ENCODE measurements at places on chromosomes 6 and 20. TPM values are rescaled to one million over a fixed set of nuclear protein-coding genes. Genes with fewer than 3 reads are reported as not detected.

DNA sequence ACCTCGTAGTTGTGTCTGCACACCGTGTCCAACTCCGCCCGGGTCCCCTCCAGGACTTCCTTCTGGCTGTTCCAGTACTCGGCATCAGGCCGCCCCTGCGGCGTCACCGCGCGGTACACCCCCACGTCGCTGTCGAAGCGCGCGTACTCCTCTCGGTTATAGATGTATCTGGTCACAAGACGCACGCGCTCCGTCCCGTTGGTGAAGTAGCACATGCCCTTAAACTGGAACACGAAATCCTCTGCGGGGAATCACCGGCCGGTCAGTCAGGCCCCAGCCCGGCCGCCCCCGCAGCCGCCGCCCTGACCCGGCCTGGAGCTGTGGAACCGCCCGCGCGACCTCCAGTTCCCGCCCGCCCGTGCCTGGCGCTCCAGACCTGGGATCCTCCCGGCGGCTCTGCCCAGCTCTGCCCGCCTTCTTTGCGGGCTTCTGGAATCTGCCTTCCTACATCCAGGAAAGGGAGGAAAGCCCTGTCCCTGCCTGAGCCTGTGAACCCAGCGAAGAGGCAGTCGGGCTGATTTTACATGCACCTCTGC is 1.6 kb downstream of the HLA-DQB1 start:
- peaks cover 10% of the 10 kb centered on the region for H3K27me3 ChIP-seq
- H3K4me1 ChIP-seq: no peaks in the 10 kb centered on the region
- no peaks in the 10 kb centered on the region for H3K36me3 ChIP-seq
- H3K4me3 ChIP-seq: no peak overlapping the region
- no peak for DNase-seq

GRCh38 chr6:34025112-34025807 is 120.6 kb downstream of the GRM4 start:
- no peak overlapping the region for H3K27ac ChIP-seq
- H3K36me3 ChIP-seq: no peaks in the 10 kb centered on the region
- peaks cover 94% of the 10 kb centered on the region for H3K27me3 ChIP-seq
- no peak for DNase-seq
- no peak overlapping the region for H3K4me3 ChIP-seq

DNA sequence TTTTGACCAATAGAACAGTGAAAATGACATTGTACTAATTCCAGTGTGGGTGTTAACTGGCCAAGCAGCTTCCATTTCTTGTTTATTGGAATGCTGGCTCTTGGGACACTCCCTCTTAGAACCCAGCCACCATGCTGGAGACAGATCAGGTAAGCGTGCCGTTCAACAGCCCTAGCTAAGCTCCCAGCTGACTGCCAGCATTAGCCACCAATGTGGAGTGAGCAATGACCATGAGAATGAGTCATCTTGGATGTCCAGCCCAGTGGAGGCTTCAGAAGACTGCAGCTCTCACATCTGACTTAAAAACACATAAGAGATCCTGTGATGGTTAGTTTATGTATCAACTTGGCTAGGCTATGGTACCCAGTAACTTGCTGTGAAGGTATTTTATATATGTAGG is 3.0 kb upstream of the LINC00237 start:
- no peak for DNase-seq
- H3K4me1 ChIP-seq: no peaks in the 10 kb centered on the region
- H3K36me3 ChIP-seq: no peaks in the 10 kb centered on the region
- H3K27me3 ChIP-seq: peaks cover 71% of the 10 kb centered on the region
- no peak overlapping the region for H3K4me3 ChIP-seq
- no peak overlapping the region for H3K27ac ChIP-seq

ARMH2 gene
- total RNA-seq: not detected

- no peak overlapping the region for H3K4me3 ChIP-seq
- no peak for DNase-seq
- H3K27me3 ChIP-seq: no peaks in the 10 kb centered on the region
- H3K4me1 ChIP-seq: peaks cover 9% of the 10 kb centered on the region
Measured at GRCh38 chr6:109695468-109695867, 4.4 kb downstream of the FIG4 start.

DNA sequence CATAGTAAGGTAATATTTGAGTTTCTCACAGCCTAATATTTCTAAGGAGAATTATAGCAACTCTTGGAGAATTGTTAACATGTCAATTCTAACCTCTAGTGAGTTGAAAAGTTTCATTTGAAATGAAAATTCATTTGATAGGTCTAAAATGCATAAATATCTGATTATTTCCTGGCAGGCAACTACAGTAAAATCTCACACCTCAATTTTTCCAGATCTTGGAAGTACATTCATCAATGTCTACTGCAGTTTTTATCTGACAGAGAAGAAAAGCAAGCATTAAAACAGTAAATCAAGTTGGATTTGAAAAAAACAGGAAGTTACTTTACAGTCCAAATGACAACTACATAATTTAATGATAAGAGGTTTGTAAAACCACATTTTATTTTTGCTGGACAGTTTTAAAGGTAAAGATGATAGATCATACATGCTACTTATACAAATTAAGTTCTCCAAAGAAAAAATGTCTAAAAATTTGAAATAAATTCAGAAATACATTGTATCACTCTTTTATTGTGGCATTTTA is 631.3 kb downstream of the EYS start:
- H3K27ac ChIP-seq: no peak overlapping the region
- H3K36me3 ChIP-seq: no peaks in the 10 kb centered on the region
- no peaks in the 10 kb centered on the region for H3K4me1 ChIP-seq
- no peak for DNase-seq
- no peaks in the 10 kb centered on the region for H3K27me3 ChIP-seq

GRCh38 chr6:107103082-107103481 is 12.2 kb downstream of the BEND3 start:
- H3K27me3 ChIP-seq: no peaks in the 10 kb centered on the region
- H3K27ac ChIP-seq: no peak overlapping the region
- no peaks in the 10 kb centered on the region for H3K4me1 ChIP-seq

DNA sequence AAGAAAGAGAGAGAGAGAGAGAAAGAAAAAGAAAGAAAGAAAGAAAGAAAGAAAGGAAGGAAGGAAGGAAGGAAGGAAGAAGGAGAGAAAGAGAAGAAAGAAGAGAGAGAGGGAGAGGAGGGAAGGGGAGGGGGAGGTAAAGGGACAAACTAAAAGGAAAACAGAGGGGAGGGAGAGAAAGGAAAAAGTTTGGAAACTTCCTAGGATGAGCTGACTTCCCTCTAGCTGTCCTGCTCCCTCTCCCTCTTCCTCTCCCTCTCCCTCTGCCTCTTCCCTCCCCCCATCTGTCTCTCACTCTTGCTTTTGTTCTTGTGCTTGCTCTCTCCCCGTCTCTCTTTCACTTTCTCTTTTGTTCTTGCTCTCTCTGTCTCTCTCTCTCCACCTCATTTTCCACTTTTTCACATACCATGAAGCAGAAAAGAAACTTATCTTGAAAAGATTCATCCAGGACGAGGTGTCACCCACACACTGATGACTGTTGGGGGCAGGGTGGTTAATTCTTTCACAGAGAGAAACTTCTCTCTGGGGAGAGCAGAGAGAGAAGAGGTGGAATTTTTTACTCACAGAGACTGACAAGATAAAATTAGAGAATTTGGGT is 56.4 kb upstream of the DUSP22 start:
- H3K27me3 ChIP-seq: peaks cover 11% of the 10 kb centered on the region
- no peak for DNase-seq
- H3K4me3 ChIP-seq: no peak overlapping the region

DNA sequence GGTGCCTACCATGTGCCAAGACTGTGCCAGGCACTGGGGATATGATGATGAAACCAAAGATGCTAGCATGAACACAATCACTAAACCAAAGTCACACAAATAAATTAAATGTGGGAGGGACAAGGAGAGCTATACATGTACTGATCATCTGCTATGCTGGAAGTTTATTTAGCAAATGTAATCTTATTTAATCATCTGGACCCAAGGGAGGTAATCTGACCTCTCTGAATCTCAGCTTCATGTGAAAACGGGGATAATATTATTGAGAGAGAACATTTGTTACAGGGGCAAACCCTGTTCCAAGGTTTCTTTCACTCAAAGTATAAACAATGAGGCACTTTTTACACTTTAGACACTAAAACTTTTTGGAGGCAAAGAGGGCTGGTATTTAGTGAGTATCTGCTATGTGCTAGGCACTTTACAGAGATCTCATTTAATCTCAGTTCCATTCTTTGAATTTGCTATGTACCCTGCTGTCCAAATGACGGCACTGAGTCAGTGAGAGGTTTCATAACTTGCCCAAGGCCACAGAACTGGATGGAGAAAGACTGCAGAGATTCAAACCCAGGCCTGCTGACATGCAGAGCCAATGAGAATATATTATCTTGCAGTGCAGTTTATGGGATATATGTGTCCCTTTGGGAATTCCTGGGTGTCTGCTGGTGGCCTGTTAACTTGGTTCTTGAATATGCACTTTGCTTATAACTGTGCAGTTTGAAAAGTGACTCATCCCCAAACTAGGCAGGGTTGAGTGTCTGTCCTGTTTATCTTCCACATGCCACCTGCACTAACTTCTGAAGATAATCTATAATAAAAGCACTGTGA is 3.3 kb upstream of the ASXL1 start:
- peak; percentile 74 for DNase-seq
- no peak overlapping the region for H3K4me3 ChIP-seq
- H3K36me3 ChIP-seq: no peaks in the 10 kb centered on the region
- peaks cover 38% of the 10 kb centered on the region for H3K4me1 ChIP-seq
- H3K27me3 ChIP-seq: no peaks in the 10 kb centered on the region

LAMA2 gene
- 2.3 TPM for total RNA-seq

Measured in PC-9 (cell line).